ENCODE measurements at places on chromosomes 12 and 14.
A peak's percentile ranks its signal among the peaks of the same experiment; 100 is the strongest.

DNA sequence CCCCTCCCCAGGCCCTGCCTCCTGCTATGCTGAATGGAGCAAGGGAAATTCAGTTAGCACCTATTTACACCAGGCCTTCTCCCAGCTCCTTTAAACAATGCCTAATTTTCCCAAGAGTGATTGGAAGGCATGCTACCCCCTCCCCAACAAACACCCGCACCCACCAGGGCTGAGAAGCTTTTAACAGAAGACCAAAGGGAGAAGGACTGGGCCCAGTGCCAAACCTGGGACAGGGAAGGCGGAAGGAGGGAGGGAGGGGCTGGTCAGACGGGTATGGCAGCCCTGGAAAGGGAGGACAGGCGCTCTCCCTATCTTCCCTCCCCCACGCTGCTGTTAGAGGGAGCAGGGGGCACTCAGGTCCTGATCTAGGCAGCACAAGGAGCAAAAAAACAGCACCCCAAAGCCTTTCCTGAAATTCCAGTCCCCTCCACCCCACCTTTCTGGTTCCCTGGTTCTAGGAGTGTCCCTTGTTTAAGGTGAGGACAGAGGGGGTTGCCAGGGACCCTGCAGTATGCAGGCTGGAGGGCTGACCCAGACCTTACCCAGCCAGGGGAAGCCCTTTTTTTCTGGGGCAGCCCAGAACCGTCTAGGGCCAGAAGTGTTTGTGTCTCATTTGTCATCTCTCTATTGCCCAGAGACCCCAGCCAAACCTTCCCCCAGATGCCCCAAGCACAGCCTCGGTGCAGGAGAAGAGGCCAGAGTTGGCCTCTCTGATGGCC is 2.4 kb upstream of the KRT8 start:
- DNase-seq, result peak; percentile 93

- DNase-seq, result no peak
These were observed 62.1 kb downstream of the SCAF11 start for GRCh38 chr12:45928309-45928708.

DNA sequence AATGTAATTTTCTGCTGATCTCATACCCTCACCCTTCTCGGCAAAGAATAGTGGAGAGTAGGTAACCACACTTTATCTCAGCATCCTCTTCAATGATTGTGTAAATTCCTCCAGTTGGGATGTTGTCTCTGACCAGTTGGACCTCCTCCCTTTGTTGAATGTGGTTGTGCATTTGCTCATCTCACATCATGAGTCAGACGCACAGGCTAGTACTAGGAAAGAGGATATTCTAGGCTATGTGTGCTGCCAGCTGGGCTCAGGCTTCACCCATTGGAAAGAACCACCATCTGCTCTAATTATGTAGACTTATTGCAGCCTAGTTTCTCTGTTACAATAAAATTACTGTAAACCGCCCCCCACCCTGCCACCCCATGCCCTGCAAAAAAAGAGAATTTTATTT is 90.3 kb downstream of the LMO3 start:
- DNase-seq, result no peak

- DNase-seq, result peak; percentile 93
These were observed 297.1 kb downstream of the KSR2 start for GRCh38 chr12:117671734-117672133.

DNA sequence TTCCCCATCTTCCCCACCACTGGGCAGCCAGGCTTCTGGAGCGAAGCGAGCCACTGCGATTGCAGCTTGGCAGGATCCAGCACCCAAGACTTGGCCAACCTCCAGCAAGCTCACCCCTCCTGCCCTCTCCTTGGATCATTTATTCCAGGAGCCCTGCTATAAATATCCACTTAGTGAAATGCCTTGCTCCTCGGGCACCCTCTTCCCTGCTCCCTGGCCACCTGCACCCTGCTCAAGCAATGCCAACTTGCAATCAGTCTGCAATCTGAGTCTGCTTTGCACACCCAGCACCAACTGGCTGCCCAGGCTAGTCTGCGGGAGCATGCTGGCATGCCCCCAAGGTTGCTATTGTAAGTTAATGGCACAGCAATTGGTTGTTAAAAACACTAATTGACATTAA is 666.0 kb downstream of the MED13L start:
- DNase-seq, result no peak

DNA sequence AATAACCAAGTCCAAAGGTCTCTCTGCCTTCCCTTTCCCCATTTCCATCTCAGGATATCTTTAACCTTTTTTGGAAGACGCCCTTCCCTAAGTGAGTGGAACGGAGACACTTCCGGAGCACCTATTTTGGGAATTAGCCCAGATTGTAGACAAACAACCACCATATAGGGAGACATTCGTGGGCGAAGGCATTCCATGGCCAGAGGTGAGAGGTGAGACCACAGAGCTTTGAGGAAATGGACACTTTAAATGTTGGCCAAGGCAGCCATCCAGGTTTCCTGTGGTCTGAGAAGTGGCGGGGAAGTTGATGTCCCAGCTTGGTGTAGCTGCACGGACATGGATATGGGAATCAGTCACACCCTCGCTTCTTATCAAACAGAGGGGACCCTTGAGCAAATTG is 69.4 kb upstream of the BDKRB2 start:
- no peak for DNase-seq

DNA sequence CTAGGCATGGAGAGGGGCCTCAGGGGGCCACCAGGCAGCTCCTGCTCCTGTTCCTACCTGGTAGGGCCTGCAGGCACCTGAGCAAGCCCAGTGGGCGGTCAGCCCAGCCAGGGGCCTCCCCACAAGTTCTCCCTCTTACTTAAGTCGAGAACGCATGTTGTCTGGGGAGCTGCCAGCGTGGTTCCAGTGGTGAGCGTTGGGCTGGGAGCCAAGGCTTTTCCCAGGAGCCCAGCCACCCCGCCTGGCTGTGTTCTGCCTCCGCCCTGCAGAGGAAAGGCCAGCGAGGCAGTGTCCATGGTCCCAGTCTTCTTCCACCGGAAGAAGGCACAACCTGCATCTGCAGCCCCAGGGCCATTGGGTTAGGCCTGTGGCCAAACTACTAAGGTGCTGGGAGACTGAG is 1.4 kb downstream of the C14orf180 start:
- no peak for DNase-seq

DNA sequence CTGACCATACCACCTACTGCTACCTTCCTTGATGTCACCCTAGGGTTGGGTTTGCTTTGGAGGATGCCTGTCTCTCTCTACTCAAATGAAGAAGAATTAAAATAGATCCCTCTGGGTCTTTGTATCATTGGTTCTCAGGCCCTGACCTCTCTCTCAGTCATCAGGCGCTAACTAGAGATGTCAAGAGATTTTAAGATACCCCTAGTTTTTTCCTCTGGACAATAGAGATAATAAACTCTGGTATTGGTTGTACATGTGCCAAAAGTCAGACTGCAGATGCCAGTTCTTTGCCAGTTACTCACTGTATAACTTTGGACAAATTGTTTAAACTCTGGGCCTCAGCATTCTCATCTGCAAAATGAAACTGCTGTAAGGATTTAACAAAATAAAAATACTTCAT is 31.5 kb downstream of the ITPR2 start:
- DNase-seq, result no peak

DNA sequence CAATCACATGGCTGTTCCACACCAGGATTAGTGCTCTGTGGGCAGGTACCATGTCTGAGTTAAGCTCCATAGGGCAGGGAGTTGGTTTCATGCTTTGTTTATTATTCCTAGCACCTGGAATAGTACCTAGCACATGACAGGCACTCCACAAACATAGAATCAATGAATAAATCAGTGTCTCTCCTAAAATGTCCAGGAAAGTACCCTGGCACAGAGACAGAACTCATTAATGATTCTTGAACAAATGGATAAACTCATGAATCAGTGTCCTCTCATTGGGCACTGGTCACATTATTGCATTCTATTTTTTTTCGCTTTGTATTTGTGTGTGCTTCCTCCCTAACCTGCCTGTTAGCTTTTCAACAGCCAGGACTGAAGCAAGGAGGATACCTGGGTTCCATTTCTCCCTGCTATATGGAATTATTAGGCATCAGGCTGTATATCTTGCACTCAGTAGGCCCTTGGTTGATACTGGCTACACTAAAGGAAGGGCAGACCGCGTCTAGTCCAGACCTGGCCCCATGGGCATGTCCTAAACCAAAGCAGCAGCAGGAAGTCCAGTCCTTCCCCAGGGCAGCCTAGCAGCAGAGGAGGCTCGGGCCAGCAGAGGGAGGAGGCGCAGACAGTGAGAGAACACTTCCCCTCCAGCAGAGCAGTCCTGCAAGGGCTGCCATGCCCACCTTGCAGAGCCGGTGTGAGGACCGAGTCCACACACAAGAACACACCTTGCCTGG is 18.4 kb downstream of the HDAC7 start:
- no peak for DNase-seq

GRCh38 chr14:100072783-100073346 is 7.6 kb downstream of the EVL start:
- DNase-seq, result peak; percentile 41
